ENCODE measurements at places on chromosomes 12 and 14. TPM values are rescaled to one million over a fixed set of nuclear protein-coding genes. Genes with fewer than 3 reads are reported as not detected.

PROX2 gene
- total RNA-seq: not detected

CD69 gene
- total RNA-seq: 2.6 TPM

RHOJ gene
- total RNA-seq: not detected

MBD6 gene
- 5.8 TPM for total RNA-seq

HOXC9 gene
- total RNA-seq: 2.0 TPM

SLCO1C1 gene
- total RNA-seq: not detected

TMEM229B gene
- total RNA-seq: 0.58 TPM

TMCC3 gene
- total RNA-seq: 0.86 TPM

TROAP gene
- total RNA-seq: 24.2 TPM

TRPV4 gene
- 2.5 TPM for total RNA-seq

E2F7 gene
- total RNA-seq: 5.2 TPM

TSHR gene
- total RNA-seq: not detected

C14orf132 gene
- 9.5 TPM for total RNA-seq

SMCO3 gene
- not detected for total RNA-seq

CCDC177 gene
- total RNA-seq: not detected

GPX2 gene
- not detected for total RNA-seq

GPRC5A gene
- total RNA-seq: 93.8 TPM

GZMH gene
- not detected for total RNA-seq

AKAP6 gene
- total RNA-seq: 5.5 TPM

SLC38A4 gene
- 0.53 TPM for total RNA-seq

KCNC2 gene
- total RNA-seq: not detected

ATP23 gene
- 11.9 TPM for total RNA-seq

KRT71 gene
- not detected for total RNA-seq

IKZF4 gene
- 2.6 TPM for total RNA-seq

GSKIP gene
- total RNA-seq: 38.8 TPM

SPIC gene
- total RNA-seq: not detected

ZC3H10 gene
- total RNA-seq: 4.8 TPM

ANKS1B gene
- not detected for total RNA-seq

ARMH4 gene
- total RNA-seq: 0.71 TPM

VRTN gene
- total RNA-seq: not detected

CKAP4 gene
- total RNA-seq: 353 TPM

KRT83 gene
- not detected for total RNA-seq

DIO2 gene
- 70.4 TPM for total RNA-seq

AMIGO2 gene
- 1.4 TPM for total RNA-seq

GPRC5D gene
- not detected for total RNA-seq

DBX2 gene
- total RNA-seq: not detected

TARBP2 gene
- total RNA-seq: 49.3 TPM

OTUB2 gene
- total RNA-seq: 1.6 TPM

TMEM30B gene
- not detected for total RNA-seq

ASB2 gene
- 0.58 TPM for total RNA-seq

FAR2 gene
- total RNA-seq: 8.7 TPM

LMNTD1 gene
- not detected for total RNA-seq

PTPRQ gene
- 6.4 TPM for total RNA-seq

WDR89 gene
- 8.2 TPM for total RNA-seq

GALNT16 gene
- total RNA-seq: not detected

C3AR1 gene
- 0.53 TPM for total RNA-seq

FGD6 gene
- total RNA-seq: 4.9 TPM

OTOGL gene
- not detected for total RNA-seq
